ENCODE measurements at places on chromosomes 7 and 10.

DNA sequence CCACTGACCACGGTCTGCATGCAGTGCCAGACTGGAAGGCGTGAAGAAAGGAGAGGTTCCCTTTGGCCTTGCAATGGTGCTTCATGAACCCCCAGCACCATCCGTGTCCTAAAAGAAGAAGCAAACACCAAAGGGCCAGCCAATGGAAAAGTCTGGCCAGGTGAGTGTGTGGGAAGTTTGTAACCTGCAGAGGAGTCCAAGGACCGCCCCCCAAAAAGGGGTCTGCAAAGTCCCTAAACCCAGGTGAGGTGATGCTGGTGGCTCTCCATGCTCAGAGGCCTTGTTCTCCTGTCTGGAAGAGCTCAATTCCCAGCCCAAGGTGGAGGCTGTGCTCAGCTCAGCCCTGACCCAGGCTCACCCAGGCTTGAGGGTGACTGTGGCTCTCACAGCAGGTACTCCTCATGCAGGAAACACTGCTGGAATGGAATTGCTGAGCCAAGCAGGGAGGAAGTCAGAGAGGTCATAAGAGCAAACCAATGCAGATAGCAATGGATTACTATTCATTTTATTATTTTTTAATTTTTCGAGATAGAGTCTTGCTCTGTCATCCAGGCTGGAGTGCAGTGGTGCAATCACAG is 52.4 kb upstream of the NANOS1 start:
- DNase-seq = no peak

GRCh38 chr7:157596881-157597280 is 260.1 kb downstream of the DNAJB6 start:
- DNase-seq = no peak

GRCh38 chr10:110076559-110077318 is 69.0 kb downstream of the ADD3 start:
- peak; percentile 99 for DNase-seq

DNA sequence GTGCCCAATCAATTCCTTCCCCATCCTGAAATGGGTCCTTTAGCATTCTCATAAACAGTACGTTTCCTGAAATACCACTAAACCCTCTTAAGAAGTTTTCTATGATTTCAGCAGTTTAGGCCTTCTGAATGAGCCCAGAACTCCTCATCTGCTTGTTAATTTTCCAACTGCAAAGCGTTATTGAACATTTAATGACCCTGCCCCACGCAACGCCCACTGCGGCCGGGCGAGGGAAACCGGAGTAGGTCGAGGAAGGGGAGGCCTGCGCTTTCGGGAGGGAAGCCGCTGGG is 608 bp upstream of the UBN2 start:
- no peak for DNase-seq

- DNase-seq = no peak
These were observed 88.2 kb upstream of the ANKRD1 start for GRCh38 chr10:91009121-91009520.

DNA sequence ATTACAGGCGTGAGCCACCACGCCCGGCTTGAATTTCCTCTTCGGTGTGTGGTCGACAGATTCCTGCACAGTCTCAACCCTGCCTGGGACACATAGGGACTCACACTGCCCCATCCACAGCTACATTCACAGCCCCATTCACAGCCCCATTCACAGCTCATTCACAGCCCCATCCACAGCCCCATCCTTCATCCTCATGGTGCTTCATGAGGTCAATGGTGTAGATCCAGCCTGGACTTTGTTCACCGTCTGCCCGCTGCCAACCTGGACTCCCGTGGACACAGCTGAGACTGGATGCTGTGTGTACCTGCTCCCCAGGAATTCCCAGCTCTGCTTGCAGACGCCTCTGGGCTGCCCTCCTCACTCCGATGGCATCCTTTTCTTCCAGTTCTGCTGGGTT is 5.2 kb downstream of the IDI2 start:
- no peak for DNase-seq

DNA sequence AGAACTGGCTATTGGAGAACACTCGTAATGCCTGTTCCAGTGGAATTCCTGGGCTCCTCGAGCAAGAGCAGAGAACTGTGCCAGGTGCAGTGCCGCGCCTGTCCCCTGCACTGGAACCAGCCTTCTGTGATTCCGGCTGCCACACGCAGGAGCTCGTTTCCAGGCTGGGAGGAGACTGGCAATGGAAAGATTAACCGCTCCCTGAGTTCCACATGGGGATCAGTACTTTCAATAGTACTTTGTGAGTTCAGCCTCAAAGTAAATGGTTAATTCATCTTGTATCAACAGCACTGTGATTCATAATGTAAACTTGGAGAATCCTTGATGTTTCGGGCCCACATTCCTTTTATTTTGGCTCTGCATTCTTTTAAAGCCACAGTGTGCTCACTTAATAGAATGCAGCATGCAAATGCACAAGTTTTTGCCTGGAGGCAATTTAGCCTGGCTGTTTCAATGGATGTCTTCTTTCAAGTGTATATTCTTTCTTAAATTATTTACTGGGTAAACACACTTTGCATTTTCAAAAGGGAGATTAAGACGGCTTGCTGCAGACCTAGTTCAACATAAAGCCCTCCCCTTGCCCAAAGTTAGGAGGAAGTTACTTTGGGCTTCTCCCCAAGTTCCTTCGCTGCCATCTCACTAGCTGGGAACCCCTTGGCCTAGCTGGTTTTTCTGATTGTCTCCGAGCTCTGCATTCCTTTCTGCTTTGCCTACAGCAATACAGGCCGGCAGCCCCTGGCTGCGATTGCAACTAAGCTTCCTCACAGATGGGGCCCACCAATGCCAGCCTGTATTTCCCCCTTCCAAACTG is 138.1 kb upstream of the TCF7L2 start:
- DNase-seq = no peak

DNA sequence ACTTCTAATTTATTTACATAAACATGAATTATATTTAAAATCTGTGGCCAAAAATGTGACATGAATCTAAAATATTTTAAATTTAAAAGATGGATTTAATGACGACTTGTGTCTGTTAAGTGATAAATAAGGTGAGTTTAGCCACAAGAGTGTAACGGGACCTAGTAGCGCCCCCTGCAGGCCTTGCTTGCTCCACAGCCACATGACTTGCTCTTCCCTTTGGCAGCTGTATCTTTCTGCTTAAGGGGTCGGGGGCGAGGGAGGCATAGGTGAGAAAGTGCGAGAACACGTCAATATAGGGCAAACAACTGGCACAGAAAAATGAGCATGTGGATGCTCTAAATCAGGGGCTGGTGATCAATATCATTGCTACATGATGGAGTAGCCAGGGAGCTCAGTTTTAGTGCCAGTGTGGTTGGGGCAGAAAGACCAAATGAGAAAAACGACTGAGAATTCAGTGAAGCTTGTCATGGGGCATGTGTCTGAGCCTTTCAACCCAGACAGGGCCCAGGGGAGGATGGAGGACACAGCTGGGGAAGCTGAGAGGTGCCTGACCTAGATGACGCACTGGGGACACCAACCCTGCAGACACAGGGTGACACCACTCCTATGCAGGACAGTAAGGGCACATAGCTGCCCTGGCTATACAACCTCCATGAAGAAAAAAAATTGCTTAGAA is 49.8 kb downstream of the PAXIP1 start:
- DNase-seq = no peak

GRCh38 chr10:51109801-51110533 is 35.7 kb downstream of the PRKG1 start:
- no peak for DNase-seq

DNA sequence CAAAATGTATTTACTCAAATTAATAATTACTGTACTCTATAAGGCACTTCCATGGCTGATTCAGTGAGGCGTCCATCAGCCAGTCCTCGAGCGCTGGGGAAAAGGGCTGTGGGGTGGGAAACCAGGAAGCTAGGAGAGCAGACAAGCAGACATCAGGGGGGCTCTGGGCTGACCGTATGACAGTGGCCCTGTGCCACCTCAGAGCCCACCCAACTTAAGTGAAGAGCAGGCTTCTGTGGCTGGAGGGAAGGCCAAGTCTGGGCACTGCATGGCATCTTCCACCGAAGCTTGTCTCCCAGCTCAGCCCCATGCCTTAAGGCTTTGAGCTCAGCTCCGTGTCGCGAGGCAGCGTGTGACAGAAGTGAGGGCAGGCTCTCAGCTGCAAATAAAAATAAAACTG is 464.5 kb upstream of the ZMIZ1 start:
- no peak for DNase-seq

- DNase-seq = no peak
These were observed 4.3 kb upstream of the NUB1 start for GRCh38 chr7:151337346-151337745.

DNA sequence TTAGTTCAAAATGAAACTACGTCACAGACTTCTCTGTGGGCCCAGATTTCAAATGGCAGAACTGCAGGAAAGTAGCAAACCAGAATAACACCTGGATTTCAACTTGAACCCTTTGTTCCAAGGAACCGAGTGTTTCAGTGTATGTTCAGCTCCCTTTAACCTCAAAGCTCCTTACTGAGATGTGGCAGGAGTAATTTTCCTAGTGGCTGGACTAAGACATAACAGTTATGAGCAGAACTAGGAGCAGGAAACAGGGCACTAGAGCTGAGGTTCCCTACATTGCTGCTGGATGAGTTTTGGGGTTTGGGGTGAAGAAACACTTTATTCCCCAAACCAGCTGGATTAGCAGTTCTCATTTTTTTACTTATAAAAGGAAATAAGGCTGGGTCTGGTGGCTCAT is 50.1 kb downstream of the NSUN6 start:
- no peak for DNase-seq

DNA sequence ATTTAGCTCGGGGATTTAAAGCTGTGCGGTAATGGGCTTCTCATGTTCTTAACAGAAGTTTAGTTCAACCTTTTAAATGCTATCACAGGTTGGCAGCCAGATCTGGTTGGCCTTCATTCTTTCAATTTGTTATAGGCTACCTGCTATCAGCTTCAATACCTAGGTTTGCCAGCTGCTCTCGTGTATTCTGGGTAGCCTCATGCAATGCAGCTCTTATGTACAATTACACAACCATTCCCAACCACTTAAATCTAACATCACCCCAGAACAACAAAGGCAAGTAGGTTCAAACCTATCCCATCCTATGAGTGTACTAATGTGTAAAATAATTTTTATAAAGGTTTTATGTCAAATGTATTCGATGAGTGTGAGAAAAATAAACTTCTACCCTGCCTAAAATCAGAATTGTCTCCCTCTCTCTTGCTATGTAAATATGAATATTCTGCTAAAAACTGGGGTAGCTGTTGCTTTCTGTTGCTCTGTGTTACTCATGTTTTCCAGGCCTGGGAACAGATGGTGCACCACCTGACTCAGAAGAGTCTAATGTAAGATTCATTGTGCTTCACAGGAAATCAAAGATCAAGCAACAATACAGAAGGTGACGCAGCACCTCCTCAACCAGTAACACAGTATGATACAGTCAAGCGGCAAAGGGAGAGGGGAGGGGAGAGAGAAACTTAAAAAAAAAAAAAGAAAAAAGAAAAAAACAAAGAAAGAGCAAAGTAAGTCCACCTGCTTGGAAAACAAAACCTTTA is 188.6 kb downstream of the ETV1 start:
- no peak for DNase-seq

- no peak for DNase-seq
These were observed 553 bp downstream of the VDAC2 start for GRCh38 chr10:75211007-75211691.

- no peak for DNase-seq
These were observed at the start of gene SUN1 for GRCh38 chr7:832167-832967. TSS of gene SUN1 (plus strand) at chr7:832476. CDS start at chr7:832525, 49 bp downstream.

DNA sequence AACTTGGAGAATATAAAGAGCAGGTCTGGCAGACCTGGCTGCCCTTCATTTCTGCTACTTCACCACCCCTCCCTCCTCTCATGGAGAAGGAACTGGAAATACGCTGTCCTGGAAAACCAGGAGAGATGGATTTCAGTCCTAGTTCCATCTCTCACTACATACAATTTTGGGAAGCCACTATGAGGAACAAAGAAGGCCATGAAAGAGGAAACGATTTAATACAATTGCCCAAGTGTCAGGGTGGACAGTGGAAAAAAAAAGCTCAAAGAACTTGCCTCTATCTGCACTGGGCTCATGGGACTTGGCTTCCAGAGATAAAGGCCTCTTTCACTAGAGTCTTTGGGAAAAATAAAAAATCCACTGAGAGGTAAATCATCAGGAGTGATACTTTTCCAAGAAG is 561.7 kb downstream of the KCNMA1 start:
- DNase-seq = no peak

GRCh38 chr10:96842896-96843723 is 11.0 kb downstream of the LCOR start:
- no peak for DNase-seq

Measured in GF-D8 (cell line).